ENCODE measurements at places on chromosomes 5 and 9.
A peak's percentile ranks its signal among the peaks of the same experiment; 100 is the strongest.

GRCh38 chr5:141135030-141135717 lies at the start of gene PCDHB5:
Gene PCDHB5, plus strand, starts transcription at chr5:141135206. Its CDS starts 229 bp downstream, at chr5:141135435.
- no peak for DNase-seq

DNA sequence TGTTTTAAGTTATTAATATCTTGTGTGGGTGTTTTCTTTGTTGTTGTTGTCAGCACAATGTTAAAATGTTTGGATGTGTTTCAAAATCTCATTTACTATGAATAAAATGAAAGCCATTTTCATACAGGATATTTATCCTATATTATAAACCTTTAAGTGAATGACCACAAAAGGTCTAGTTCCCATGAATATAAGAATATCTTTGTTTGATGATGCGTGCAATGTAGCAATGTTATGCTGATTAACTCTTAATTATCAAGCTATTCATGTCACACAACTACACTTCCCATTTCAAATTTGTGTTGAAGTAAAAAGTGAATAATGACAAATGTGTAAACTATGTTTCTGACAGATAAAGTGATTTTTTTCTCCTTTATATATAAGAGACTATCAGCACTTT lies 59.8 kb downstream of the MEF2C start:
- DNase-seq = no peak

- DNase-seq = no peak
Observed at GRCh38 chr9:32839013-32839885, 55.9 kb downstream of the TMEM215 start.

DNA sequence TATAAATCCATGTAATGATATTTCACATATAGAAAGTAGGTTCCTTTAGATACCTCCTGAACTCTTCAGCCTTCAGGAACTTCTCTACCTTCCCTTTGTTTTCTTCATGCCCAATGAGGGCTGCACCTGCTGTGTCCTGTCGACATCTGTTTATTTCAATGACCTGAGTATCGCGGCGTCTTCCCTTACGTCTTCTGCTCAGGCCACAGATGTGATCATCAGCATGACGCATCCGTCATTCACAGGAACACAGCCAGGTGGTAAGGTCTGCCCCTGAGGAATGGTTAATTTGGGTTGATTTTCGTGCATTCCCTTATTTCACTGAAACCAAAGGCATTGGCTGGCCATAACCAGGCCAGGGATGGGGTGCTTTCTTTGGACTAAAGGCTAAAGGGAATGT lies 217.1 kb downstream of the MED10 start:
- no peak for DNase-seq

DNA sequence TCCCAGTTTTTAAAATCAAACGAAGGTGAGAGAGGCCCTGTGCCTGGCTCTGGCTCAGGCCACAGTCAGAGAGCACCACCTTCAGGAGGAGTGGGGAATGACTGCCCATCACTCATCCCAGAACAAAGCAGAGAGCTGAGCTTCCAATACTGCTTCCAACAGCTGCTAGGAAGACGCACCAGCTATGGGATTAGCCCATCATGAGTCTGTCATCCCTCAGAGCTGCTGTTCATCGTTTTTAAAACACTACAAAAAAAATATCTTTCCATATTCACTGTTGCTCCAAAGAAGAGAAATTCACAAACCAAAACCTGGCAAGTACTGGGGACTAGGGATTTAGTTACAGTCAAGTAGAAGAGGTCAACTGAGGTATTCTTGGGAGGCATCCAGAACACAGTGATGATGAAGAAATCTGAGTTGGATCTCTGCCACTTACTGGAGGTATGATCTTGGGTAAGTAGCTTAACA lies 102.4 kb downstream of the CDK5RAP2 start:
- peak; percentile 65 for DNase-seq

- DNase-seq = no peak
Observed at GRCh38 chr5:3883040-3883439, 287.4 kb downstream of the IRX1 start.

DNA sequence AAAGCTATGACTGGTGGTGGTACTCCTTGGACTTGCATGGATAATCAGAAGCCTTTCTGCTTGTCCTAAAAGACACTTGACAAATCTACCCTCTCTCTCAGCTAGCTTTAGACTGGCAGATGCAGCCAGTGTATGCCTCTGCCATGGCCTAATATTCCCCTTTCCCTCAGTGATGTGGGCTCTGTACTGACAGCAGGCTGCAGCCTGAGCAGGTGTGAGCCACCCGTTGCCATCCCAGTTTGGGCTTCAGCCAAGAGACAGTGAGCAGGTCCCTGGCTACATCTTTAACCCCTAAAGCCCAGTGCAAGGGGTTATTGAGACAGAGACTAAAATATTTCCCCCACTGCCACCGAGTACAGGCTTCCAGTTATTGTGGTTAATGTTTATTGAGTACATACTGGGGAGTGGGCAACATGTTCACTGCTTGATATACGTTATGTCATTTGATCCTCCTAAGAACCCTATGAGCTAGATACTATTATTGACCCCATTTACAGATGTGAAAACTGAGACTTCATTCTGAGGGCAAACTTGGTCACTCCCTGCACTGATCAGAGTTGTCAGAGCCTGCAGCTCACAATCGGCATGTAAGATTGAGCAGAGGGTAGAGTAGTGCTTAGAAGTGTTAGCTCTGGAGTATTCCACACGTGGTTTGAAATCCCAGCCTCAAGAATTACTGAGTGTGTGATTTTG lies 254.2 kb downstream of the ARHGAP26 start:
- DNase-seq = no peak

DNA sequence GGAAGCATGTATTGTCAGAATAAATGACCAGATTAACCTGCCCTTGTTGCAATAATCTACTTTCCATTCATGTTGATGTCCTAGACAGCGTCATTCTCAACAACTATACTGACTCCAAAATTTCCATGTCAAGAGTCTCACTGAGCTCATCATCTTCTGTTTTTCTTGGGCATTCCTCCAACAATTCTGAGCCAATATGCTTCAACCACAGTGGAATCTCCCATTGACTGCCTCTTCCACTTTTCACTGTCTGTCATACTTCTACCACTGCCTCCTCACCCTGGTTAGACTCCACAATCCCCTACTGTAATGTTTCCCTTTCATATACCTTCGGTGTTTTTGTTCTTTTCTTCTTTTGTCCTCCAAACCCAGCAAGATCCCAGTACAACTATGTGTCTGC lies 162.8 kb downstream of the TLE1 start:
- DNase-seq = no peak

GRCh38 chr5:105878402-105878801 lies 1792.3 kb downstream of the EFNA5 start:
- DNase-seq = no peak

- DNase-seq = no peak
Observed at GRCh38 chr9:94949370-94949769, 222.9 kb downstream of the AOPEP start.

DNA sequence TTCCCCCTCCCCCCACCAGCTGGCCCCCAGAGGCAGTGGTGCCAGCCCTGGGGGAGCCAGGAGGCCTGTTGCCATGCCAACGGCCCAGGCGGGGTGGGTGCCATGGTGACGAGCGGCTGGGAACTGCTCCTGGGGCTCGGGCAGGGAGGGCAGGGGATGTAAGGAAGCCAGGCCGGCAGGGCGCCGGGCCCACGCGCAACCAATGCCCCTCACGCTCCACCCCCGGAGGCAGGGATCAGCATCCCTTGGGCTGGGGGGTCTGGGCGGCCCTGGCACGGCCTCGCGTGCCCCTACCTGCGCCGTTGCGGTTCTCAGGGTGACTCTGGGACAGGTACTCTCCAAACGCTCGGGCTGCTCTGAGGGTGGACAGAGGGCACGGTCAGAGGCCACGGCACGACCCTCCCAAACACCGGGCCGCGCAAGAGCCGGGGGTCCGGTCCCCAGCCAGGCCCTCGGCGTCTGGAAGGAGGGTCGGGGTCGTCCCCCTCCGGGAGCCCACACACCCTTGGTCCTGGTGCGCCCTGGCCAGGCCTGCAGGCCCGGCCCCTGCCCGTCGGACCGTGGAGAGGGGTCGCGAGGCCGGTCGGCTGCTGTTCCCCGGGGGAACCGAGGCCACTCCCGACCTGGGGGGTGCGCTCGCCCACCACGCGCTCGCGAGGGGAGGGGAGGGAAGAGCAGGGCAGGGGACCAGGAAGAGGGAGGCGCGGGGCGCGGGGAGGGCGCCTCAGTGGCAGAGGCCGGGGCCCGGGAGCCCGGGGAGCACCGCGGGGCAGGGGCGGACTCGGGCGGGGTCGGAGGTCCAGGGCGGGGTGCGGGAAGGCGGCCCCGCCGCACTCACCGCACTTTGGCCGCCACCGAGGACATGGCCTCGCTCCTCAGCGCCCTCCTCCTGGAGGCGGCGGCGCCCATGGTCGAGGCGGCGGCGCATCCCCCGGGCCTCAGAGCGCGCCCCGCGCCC lies 661 bp downstream of the NSMF start:
- peak; percentile 50 for DNase-seq

DNA sequence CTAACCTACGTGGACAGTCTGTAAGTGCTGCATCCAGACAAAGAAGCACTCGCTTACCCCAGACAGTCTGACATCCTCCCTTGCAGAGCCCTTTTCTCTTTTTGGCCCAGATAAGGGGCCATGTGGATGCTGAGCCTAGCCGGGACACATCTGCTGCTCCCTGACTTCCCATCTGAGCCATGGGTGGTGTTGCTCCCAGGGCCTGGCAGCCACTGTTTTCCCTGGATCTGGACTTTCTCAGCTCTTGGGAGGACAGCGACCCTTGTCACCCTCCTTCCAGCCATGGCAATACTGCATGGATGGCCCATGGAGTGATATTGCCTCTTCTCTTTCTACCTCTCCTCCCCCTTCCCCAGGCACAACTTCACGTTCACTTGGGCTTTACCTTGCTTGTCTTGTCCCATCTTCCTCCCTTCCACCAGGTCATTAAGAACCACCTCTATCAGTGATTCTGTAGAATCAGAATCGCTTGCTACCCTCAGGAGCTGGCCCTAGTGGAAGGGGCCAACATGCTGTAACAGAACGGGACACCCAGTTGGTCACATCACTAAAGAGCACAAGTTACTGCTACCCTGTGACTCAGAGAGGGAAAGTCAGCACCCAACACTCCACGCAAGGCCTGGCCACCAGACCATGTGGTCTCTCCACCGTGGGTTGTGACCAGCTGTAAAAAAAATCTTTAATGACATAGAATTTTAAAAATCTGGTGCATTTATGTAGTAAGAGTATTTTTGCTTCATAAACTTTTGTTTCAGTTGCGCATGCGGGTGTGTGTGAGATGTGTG lies 4.4 kb downstream of the NEURL1B start:
- DNase-seq = no peak

- DNase-seq = no peak
Observed at GRCh38 chr9:130128251-130128650, 44.0 kb upstream of the NCS1 start.

GRCh38 chr9:92159058-92159457 lies 43.8 kb upstream of the SPTLC1 start:
- DNase-seq = no peak

GRCh38 chr5:73121119-73121463 lies 716 bp downstream of the TMEM171 start:
- DNase-seq = no peak

- no peak for DNase-seq
Observed at GRCh38 chr9:100554935-100555401, 22.9 kb upstream of the CAVIN4 start.

DNA sequence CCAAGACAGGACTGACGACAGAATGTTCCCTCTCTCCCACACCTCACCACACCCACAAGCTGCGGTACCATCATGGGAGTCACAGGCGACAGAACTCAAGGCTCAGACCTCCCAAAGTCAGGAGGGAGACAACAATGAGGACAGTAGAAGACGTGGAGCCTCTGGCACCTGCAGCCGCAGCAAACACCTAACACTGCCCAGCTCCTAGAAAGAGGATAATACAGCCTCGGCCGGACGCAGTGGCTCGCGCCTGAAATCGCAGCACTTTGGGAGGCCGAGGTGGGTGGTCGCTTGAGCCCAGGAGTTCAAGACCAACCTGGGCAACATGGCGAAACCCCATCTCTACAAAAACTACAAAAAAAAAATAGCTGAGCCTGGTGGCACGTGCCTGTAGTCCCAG lies 13.2 kb upstream of the PRDM12 start:
- no peak for DNase-seq

DNA sequence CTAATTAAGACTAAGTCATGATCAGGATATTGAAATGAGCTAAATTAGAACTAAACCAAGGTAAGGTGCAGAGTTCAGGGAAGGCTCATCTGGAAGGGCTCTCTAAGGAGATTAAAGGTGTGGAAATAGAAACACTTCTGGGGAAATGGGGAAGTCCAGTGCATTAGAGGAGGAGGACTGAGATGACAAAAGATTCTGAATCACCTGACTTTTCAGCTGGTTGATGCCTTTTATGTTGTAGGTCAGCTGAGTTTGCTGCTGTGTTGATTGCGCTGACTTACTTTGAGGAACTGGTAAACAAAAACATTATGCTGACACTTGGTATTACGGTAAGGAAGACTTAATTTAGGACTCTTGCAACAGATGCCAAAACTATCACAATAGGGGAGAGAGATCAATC lies 23.8 kb downstream of the IFNA5 start:
- DNase-seq = no peak

DNA sequence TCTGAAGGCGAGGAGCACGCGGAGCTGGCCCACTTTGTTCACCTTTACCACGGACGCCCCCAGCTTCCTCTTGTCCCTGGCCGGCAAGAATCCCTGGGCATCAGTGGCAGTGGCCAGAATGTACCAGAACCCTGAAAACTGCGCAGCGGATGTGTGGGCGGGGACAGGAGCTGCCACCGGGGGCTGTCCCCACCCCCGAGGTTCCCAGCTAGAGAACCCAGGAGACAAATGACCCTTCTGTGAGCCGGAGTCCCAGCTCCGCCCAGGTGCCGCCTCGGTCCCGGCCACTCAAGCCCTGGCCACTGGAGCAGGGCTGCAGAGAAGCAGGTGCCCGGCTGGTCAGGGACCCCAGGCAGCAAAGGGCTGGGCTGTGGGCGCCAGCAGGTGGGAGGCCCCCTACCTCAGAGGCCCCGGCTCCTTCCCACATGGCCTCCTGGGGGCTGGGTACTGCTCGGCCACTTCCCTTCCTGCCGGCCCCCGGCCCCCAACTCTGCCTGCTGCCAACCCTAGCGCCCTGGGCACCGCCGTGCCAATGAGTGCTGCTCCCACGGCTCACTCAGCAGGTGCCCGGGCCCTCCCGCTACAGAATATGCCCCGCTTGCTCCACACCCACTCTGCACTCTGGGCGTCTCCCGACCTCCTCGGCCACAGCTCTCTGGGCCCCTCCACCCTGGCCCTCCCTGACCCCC lies 713 bp downstream of the LCN10 start:
- no peak for DNase-seq

DNA sequence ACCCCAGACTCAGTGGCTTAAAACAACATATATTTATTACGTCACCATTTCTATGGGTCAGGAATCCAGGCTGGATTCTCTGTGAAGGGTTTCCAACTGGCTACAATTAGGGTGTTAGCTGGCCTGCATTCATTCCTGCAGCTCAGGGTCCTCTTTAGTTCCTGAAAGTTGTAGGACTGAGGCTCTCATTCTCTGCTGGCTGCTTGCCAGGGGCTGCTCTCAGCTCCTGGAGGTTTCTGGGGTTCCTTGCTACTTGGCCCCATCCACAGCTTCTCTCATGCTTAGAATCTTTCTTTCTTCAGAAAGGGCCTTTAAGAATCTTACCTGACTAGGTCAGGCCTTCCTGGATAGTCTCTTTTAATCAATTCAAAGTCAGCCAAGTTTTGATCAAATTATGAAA lies 424.6 kb downstream of the GADD45G start:
- no peak for DNase-seq

Measured in posterior cingulate gyrus (tissue), 11 donors.